ENCODE measurements at places on chromosomes 3 and 15.

DNA sequence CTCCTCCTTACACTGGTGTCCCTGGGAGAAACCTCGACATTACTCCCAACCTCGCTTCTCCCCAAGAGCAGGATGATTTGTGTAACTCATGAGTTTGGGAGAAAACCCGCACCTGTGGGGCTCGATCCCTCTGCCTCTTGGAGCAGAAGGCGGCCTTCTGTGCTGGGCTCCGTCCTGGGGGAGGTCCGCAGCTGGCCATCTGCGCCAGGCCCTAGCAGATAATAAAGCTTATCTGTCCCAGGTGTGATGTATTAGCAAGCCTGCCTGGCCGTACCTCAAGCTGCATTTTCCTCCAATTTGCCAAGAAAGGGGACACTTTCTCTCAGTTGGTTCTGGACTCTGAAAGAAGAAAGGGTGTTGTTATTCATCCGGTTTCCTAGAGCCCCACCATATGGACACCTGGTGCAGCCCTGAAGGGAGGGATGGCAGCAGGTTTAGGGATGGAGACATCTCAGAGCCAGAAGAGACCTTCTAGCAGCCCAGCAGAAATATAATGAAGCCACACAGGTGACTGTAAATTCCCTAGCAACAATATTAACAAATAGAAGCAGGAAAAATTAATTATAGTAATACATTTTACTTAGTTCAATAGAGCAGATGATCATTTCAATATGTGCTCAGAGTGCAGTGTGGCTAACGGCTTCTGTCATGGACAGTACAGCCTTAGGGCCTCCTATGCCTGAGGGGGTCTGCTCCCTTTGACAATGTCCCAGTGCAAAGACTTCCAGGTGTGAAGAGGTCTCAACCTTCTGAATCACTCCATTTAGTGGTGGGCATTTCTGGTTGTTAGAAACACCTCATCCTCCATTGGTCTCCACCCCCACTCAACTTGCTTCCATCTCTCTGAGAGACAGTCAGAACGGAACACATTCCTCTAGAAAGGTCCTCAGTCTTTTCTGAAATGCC lies 94.8 kb downstream of the CPN2 start:
- no peak for DNase-seq

GRCh38 chr15:62348623-62349022 lies 183.5 kb upstream of the C2CD4B start:
- DNase-seq = no peak

DNA sequence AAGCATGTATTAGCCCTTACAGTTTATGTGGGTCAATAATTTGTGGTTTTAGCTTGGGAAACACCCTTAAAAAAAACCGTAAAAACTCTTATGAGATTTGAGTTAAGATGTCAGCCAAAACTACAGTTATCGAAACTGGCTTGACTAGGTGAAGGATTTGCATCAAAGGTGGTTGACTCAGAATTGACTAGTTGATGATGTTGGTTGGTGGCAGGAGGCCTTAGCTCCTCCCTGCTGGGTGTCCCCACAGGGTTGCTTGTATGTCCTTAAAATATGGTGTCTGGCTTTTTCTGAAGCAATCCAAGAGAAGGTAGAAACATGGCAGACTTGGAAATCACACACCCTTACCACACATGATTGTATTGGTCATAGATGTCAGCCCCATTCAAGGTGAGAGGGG lies 305.1 kb downstream of the ROBO2 start:
- no peak for DNase-seq

GRCh38 chr15:43529141-43529540 lies 11.7 kb downstream of the MAP1A start:
- no peak for DNase-seq

GRCh38 chr15:26872206-26872605 lies 5.3 kb downstream of the GABRA5 start:
- DNase-seq = no peak

DNA sequence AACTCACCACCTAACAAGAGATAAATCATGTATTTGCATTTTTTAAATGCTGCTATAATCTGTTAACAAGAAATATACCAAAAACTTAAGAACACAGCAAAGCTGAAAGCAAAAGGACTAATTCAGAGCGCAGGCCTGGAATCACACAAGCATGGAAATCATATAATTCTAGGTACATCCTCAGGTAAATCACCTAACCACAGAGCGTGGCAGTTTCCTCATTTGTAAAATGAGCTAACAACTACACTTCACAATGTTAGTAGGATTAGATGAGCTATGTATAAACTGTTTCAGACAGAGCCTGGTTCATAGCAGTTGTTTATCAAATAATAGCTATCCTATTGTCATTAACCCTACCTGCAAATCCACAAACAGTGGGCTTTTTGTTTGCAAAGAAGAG lies 146.4 kb downstream of the ERC2 start:
- DNase-seq = no peak

DNA sequence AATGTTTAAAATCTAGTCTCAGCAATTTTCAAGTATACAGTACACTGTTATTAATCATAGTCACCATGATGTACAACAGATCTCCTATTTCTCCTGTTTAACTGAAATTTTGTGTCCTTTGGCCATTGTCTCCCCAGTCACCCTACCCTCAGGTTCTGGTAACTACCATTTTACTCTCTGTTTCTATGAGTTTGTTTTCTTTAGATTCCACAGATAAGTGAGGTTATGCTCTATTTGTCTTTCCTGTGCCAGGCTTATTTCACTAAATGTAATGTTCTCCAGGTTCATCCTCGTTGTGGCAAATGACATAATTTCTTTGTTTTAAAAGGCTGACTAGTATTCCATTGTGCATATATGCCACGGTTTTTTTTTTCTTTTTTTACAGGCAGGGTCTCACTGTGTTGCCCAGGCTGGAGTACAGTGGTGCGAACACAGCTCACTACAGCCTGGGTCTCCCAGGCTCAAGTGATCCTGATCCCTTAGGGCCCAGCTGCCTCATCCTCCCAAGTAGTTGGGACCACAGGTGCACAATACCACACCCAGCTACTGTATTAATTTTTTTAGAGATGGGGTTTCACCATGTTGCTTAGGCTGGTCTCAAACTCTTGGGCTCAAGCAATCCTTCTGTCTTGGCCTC lies 50.0 kb downstream of the RAB7A start:
- no peak for DNase-seq

DNA sequence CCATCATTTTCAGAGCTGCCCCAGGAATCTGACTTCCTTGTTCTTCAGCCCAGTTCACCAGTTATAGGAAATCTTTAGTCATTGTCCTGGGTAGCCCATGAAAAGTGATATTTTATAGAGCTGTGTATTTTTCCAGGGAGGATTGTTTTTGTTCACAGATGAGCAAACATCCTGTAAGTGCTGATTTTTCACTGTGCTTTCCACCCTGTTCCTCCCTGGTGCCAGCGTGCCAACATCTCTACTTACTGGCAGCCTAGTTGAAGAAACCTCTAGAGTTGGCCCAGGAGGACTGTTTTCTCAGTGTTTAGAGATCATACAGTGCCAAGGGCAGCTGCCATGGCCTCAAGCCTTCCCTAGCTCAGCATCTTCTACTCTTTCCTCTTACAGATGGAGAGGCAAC lies 41.3 kb downstream of the ST6GAL1 start:
- DNase-seq = no peak

DNA sequence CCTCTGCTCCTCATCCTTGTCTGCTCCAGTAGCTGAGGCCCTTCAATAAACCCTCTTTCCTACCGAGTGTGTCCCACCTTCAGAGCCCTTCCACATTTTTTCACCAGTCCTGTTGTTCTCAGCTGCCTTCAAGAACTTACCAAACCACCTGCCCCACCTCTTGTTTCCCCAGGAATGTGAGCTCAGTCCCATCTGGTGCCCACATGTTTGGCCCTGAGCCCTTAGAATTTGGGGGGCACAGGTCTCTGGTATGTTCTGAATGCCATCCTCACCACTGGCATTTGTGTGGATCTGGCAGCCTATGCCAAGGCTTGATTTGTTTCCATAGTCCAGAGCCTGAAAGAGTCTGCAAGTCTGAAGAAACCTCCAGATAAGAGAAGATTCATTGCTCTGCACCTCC lies 315.2 kb upstream of the PPP2R3A start:
- no peak for DNase-seq

DNA sequence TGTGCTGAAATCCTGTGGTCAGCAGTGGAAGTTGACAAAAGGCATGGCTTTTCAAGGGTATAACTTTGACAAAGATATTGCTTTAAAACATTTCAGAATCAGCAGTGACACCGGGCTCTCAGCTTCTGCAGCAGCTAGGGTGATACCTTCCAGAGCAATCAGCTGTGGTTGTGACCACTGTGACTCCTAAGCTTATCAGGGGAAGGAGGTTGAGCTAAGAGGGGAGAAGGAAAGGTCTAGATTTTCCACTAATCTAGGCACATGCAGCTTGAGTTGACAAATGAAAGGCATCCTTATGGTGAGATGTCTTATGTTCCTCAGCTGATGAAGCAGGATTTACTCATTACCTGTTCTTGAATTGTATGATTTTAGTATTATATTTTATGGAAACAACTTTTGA lies 16.3 kb upstream of the LRRFIP2 start:
- DNase-seq = no peak

GRCh38 chr3:31114929-31115283 lies 220.4 kb upstream of the GADL1 start:
- no peak for DNase-seq

DNA sequence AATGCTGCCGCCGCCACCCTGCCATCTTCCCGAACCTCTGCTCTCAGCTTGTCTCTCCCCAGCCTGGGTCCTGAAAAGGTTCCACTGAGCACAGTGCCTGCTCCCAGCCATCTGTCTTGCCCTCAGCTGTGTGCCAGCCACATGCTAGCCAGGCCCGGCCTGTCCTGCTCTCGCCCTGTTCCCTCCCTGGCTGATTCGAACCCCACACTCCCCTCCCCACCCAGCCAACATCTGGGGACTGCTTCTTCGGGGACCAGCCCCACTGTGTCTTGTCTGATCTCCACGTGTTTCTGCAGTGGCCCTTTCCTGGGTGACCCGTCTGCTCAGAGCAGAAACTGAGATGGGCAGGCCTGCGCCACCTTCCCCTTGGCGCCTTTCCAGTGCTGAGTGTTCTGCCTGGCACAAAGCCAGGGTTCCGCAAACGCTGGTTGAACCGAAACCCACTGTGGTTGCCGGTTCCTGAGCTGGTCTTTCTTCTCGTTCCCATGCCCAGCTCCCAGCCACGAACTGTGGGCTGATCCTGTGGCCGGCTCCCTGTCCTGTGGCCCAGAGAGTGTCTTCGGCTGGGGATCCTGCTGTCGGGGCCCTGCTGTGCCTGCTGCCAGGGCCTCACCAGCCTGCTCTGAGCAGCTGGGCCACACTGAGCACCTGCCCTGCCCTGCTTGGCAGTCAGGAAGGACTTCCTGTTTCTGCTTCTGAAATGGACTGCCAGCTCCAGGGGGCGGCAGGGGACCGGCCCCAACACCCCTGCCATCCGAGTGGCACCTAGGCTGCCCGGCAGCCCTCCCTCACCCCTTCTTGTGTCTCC lies 62.7 kb upstream of the KLF13 start:
- DNase-seq = peak; percentile 98

DNA sequence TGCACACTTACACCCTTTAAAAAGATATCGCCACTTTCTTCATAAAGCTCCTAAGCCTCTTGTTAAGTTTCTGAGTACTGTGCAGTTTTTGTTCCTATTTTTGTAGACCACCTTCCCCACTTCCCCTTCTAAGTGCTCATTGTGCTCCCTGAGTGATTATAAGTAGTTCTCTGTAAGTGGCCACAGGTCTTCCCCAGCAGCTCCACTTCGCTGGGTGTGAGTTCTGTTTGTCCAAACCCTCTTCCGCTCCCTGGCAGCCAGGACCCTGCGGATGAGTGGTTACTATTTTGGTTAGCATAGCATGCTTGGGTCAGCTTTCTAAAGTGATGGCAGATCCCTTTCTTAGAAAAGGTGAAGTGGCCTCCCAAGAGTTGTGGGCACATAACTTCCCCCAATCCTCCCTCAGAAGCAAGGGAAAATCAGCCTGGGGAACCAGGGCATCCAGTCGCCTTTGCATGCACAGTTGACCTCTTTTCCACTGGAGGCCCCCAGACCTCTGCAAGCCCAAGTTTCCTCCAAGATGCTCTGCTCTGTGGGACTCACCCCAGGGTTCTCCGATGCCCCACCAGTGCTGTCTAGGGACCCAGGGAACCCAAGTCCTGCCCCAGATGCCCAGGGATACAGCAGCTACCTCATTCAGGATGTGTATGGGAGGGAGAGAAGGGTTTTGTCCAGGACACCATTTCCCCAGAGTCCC lies 69.6 kb downstream of the ATP10A start:
- DNase-seq = no peak

- no peak for DNase-seq
These were observed 183.5 kb downstream of the TJP1 start for GRCh38 chr15:29638781-29639180.
